Smooth muscle cell of the pulmonary artery (primary cell): ENCODE measurements at places on chromosomes 1 and 21. TPM values are rescaled to one million over a fixed set of nuclear protein-coding genes. Genes with fewer than 3 reads are reported as not detected.

GPR157 gene
- total RNA-seq: 3.8 and 4.3 TPM in 2 replicates

ZFP69 gene
- total RNA-seq: 2.1 and 3.1 TPM in 2 replicates

PTGFR gene
- 3.3 and 28.9 TPM in 2 replicates for total RNA-seq

CACNA1S gene
- total RNA-seq: 0.07 TPM in 1 of 2 replicates, not detected in the other
